Stimulated activated CD4-positive, alpha-beta T cell treated with anti-CD3 and anti-CD28 coated beads, Interleukin-2, amount 100 ng/mL, for 4 hours (primary cell): ENCODE measurements at places on chromosomes 3 and 15.

GRCh38 chr3:172506094-172506493 lies 17.1 kb downstream of the TNFSF10 start:
- no peak for DNase-seq

GRCh38 chr3:126630020-126630419 lies 24.9 kb downstream of the TXNRD3 start:
- no peak for DNase-seq

- DNase-seq, result no peak
Observed at GRCh38 chr3:21042184-21042583, 708.8 kb downstream of the ZNF385D start.

DNA sequence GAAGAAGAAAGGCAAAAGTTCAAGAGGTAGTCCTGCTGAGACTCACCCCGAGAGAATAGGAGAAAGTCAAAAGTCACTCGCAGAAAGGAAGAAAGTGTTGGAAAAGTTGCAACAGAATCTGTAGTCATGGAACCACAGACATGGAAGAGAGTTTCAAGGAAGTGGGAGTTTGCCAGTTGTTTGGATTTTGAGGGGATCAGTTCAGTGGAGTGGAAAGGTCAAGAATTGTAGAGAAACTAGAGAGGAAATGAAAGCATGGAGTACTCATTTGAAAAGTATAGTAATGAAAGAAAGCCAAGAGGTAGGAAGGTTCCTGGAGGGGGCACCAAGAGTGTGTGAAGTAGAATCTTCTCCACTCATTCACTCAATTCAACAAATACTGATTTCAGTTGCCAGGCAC lies 34.7 kb downstream of the SPTSSB start:
- DNase-seq, result no peak
